Smooth muscle cell of trachea (primary cell): ENCODE measurements at places on chromosomes 4 and X. TPM values are rescaled to one million over a fixed set of nuclear protein-coding genes. Genes with fewer than 3 reads are reported as not detected.

GABRQ gene
- under 0.01 and 0.17 TPM in 2 replicates for total RNA-seq

LDB2 gene
- 105 and 177 TPM in 2 replicates for total RNA-seq

AFM gene
- not detected in 2 replicates for total RNA-seq

CYLC1 gene
- not detected in 2 replicates for total RNA-seq

DNAAF6 gene
- not detected in 2 replicates for total RNA-seq

CHRNA9 gene
- total RNA-seq, result not detected in 2 replicates

SHROOM4 gene
- 0.33 and 0.44 TPM in 2 replicates for total RNA-seq

TFE3 gene
- total RNA-seq, result 45.1 and 66.0 TPM in 2 replicates

RTL9 gene
- total RNA-seq, result 0.17 and 0.29 TPM in 2 replicates

ABLIM2 gene
- total RNA-seq, result under 0.01 TPM in 1 of 2 replicates, not detected in the other

TAF9B gene
- total RNA-seq, result 25.1 and 43.1 TPM in 2 replicates

TCEAL7 gene
- 43.7 and 66.8 TPM in 2 replicates for total RNA-seq

PDHA2 gene
- not detected in 2 replicates for total RNA-seq

ENPP6 gene
- 0.15 and 0.33 TPM in 2 replicates for total RNA-seq

TEC gene
- 1.5 and 3.8 TPM in 2 replicates for total RNA-seq

C4orf51 gene
- total RNA-seq, result not detected in 2 replicates

GAGE13 gene
- not detected in 2 replicates for total RNA-seq

MUC7 gene
- not detected in 2 replicates for total RNA-seq

MMRN1 gene
- 1.6 TPM in 1 of 2 replicates, not detected in the other for total RNA-seq

ZCCHC4 gene
- 12.2 and 16.9 TPM in 2 replicates for total RNA-seq

XAGE1B gene
- not detected in 2 replicates for total RNA-seq

CT45A1 gene
- not detected in 2 replicates for total RNA-seq

PPBP gene
- total RNA-seq, result not detected in 2 replicates

IDUA gene
- 11.6 and 29.1 TPM in 2 replicates for total RNA-seq

HELT gene
- total RNA-seq, result not detected in 2 replicates

TMSB15C gene
- total RNA-seq, result 2.5 and 3.8 TPM in 2 replicates

CT45A5 gene
- total RNA-seq, result not detected in 2 replicates
